ENCODE measurements at places on chromosomes 2 and 18.

- no peak for DNase-seq
Measured at GRCh38 chr2:2166881-2167280, 164.2 kb downstream of the MYT1L start.

DNA sequence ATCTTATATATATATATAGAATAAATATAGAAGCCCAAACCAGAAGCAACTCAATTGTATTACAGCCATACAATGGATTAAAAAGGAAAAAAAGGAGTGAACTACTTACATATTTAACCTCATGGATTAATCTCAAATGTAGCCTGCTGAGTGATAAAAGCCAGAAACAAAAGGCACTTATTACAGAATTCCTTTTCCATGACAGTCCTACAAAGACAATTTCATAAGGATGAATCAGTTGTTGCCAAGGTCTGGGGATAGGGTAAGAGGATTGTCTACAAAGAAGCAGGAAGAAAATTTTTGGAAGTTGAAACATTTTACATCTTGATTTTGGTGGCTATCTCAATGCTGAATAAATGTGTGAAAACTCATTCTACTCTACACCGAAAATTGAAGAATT, 103.9 kb upstream of the DCC start:
- DNase-seq = no peak

GRCh38 chr18:10352671-10353070, 101.8 kb upstream of the APCDD1 start:
- no peak for DNase-seq

GRCh38 chr18:74450626-74451025, 6.5 kb downstream of the DIPK1C start:
- DNase-seq = no peak

- no peak for DNase-seq
Measured at GRCh38 chr2:151361674-151362370, 4.4 kb downstream of the TNFAIP6 start.

DNA sequence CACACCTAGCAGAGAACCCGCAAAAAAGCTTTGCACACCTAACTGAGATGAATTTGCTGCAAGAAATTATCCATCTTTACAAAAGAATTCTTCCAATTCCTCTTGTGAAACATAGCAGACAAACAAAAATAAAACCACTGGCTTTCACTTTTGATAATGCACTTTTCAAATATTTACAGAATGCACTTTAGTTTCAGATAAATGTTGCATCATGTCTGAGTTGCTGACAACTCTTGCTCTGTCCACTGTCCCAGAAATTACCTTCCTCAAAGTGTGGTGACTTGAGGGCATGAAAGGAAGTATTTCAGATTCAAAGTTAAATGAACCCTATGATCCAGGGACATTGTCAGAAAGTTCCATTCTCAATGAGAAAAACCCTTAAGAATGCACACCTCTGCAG, 256.2 kb upstream of the PARD3B start:
- no peak for DNase-seq

- no peak for DNase-seq
Measured at GRCh38 chr18:75654851-75655751, 227.6 kb upstream of the SMIM21 start.

DNA sequence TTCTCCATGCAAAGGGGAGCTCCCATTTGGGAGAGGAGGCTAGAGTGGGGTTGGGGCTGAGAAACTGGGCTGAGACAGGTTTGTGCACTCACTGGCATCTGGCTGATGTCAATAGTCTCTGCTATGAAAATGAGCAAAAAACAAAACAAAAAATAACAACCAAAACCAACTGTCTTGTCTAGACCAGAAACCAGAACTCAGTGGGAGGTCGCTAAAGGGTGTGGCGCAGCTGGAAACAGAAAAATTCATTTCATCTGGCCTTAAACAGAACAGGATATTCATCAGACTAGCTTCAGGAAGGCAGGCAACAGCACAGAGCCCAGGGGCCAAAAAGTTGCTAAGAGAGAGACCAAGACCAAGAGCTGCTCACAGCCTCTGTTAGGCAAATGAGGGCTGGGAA, 126.1 kb downstream of the THNSL2 start:
- DNase-seq = no peak

DNA sequence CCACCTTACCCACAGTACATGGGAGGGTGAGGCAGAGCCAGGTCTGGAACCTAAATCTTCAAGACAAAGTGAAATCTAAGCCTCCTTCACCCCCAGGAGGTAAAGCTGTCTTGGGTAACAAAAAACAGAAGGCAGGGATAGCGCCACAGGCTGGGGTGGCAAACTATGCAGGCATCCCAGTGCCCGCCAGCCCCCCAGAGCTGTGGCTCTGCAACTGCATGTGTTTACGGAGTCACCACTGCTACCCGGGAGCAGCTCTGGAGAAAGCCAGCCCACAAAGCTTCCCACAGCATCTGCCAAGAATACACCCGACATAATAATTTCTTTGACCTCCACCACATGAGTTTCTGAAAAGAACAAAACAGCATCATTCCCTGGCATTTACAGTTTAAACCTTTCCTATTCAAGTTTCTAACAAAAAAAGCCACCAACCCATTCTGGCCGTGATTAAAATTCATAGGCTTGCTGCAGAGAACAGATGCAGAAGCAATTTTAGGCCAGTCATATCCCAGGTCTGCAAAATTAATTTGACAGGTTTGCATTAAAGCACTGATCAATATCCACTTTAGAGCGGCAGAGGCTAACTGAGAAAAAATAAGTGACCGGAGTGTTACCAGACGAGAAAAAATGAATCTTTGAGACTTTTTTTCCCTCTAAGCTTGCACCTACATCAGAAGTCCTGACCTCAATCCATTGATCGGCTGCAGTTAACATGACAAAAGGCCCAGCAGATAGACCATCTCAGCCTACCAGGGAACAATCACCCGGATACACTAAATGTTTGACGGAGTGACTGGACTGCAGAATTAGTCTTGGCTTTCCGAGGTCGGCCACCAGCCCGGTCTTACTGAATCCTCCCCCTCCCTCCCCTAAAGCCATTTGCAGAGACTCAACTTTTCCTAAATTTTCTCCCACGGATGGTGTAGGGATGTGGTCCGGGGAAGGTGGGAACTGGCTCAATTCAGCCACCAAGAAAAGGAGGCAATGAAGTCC, 309.6 kb upstream of the SKOR2 start:
- no peak for DNase-seq

- DNase-seq = no peak
Measured at GRCh38 chr2:8141780-8142179, 540.1 kb upstream of the ID2 start.

DNA sequence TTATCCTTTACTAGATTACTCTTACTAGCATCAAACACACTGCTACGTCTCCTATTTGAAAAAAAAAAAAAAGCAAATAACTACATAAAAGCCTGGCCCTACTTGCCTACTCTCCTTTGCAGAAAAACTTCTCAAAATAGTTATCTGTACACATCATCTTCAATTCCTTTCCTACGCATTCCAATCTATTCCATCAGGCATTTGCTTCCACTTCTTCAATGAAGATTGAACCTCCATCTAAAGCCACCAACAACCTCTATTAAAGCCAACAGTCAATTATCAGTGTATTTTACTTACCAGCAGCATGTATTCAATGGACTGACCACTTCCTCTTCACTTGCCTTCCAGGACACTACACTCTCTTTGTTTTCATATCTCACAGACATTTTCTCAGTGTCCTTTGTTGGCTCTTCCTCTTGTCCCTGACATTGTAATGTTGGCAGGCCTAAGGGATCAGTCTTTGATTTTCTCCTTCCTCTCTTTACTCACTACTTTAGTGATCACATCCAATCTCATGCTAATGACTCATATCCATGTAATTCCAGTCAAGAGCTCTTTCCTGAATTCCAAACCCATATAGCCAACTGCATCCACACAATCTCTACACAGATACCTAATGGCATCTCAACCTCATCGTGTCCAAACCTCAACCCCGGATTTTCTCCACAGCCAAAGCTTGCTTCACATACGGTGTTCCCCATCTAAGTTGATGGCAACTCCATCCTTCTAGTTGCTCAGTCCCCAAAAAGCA, 131.3 kb downstream of the CCDC148 start:
- DNase-seq = peak; percentile 26

GRCh38 chr18:48848641-48849143, 102.1 kb downstream of the SMAD7 start:
- DNase-seq = peak; percentile 66

- no peak for DNase-seq
Measured at GRCh38 chr2:152606941-152607340, 110.3 kb downstream of the PRPF40A start.

GRCh38 chr2:216474925-216475670, 23.5 kb upstream of the RPL37A start:
- no peak for DNase-seq

GRCh38 chr2:149213764-149214493, 116.5 kb upstream of the LYPD6 start:
- no peak for DNase-seq

DNA sequence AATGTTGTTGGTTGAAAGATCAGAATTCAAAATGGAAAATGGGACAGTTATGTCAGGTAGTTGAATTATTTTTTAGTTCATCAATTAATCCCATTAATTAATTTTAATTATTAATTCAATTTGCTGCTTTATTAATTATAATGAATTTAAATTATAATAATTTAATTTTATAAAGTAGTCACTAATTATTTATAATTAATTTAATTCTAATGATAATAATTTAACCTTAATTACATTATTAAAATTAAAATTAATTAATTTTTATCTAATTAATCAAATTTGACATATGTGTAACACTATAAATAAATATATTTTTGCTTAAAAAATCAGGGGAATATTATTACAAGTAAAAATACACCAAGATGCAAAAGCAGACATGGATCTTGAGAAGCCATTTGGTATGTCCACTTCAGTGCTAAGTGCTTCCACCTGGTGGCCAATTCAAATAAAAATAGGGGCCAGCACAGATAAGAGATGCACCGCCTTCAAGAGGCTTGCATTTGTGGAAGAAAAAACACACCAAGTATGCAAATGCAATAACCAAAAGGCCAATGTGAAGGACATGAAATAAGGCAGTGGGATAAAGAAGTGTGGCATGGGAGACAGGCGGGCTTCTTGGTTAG, 73.2 kb downstream of the MBP start:
- DNase-seq = no peak

- no peak for DNase-seq
Measured at GRCh38 chr2:172513935-172514586, 41.8 kb upstream of the PDK1 start.

- no peak for DNase-seq
Measured at GRCh38 chr2:111534910-111535352, 349.1 kb downstream of the ANAPC1 start.

GRCh38 chr2:175677880-175678279, 324.2 kb downstream of the LNPK start:
- DNase-seq = no peak

DNA sequence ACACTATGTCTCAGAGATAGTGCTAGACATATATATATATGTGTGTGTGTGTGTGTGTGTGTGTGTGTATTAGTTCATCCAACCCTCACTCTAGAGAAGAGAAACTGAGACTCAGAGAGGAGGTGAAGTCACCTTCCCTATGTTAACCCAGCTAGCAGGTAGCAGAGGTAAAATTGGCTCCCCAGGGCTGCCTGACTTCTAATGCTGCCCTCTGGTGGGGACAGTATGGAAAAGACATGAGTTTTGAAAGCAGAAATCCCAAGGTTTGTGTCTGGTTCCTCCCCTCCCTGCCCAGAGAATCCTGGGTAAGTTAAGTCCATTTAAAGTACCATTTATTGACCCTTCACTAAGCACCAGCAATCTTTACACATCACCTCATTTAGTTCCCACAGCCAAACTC, 137.7 kb downstream of the THNSL2 start:
- no peak for DNase-seq

DNA sequence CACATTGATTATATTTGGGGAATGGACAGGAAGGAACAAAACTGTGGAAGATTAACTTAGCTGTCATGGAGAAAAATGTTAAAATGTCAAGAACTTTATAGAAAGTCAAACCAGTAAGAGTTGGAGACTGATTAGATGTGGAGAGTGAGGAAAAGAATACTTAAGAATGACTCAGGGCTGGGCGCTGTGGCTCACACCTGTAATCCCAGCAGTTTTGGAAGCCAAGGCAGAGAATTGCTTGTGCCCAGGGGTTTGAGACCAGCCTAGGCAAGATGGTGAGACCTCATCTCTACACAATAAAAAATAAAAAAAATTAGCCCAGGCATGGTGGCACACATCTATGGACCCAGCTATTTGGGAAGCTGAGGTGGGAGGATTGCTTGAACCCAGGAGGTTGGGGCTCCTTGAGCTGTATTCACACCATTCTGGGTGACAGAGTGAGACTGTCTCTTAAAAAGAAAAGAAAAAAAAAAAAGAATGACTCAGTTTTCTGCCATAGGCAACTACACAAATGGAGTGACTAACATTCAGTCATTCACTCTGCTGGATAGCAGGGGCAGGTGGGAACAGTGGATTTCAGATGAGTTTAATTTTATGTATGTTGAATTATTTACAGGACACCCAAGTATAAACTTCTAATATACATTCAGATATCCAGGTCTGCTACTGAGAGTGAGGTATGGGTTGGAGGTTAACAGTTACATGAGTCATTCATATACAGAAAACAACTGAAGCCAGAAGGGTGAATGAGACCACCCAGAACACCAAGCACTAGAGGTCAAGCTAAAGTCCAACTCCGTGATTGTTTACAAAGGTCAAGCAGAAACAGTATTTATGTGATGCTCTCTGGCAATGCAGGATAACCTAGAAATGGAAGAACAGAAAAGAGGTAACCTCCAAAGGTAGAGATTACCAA, 33.9 kb downstream of the ORC2 start:
- DNase-seq = no peak

GRCh38 chr18:79887181-79888000, 64.1 kb downstream of the SLC66A2 start:
- no peak for DNase-seq

- DNase-seq = no peak
Measured at GRCh38 chr2:45269149-45269793, 260.0 kb upstream of the SIX2 start.

DNA sequence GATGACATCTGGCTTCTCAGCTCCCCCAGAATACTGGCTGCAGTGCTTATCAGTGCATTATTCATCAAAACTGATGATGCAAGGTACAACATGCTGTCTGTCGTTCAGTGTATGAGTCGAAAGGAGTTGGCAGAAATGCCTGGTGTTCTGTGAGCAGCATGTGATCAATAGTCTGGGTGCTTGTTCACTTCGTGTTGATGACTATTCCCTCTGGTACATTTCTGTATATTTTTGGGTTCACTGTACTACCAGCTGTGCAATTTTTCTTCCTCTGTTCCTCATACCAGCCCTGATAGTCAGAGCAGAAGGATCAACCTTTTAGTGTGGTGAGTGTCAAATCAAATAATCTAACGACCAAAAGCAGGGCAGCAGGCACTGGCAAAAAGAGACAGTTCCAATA, 59.0 kb upstream of the KLHL14 start:
- DNase-seq = peak; percentile 33

DNA sequence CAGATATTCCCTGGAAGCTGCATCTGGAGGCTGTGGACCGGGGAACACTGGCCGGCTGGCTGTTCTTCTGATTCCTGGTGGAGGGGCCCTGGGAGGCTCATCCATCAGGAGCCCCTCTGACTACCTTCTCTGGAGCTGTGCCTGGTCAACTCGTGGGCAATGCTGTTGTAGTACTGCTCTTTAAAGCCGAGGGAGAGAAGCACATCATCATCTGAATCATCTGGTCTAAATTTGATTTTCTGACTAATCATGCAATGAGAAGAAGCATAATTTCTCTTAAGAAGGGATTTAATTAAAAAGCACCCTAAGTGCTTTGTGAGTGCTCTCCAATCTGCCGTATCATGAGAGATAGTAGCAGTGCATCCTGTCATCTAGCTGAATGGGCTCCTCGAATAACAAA, 229.5 kb downstream of the FHOD3 start:
- no peak for DNase-seq

Measured in epithelial cell of prostate (primary cell).